ENCODE measurements at places on chromosomes 5 and 9.
A peak's percentile ranks its signal among the peaks of the same experiment; 100 is the strongest.

- no peak for DNase-seq
Observed at GRCh38 chr5:36407396-36407795, 105.7 kb upstream of the RANBP3L start.

GRCh38 chr5:89524785-89525184, 641.8 kb upstream of the MEF2C start:
- no peak for DNase-seq

- DNase-seq, result no peak
Observed at GRCh38 chr5:90112033-90112692, 297.4 kb downstream of the CETN3 start.

- DNase-seq, result no peak
Observed at GRCh38 chr5:87127426-87127825, 140.3 kb upstream of the RASA1 start.

- no peak for DNase-seq
Observed at GRCh38 chr5:74392711-74393351, 247.7 kb downstream of the ENC1 start.

DNA sequence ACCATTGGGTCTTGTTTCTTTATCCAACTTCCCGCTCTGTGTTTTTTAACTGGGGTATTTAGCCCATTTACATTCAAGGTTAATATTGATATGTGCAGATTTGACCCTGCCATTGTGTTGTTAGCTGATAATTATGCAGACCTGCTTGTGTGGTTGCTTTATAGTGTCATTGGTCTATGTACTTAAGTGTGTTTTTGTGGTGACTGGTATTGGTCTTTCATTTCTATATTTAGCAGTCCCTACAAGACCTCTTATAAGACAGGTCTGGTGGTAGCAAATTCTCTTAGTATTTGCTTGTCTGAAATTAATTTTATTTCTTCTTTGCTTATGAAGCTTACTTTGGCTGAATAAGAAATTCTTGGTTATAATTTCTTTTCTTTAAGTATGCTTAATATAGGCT, 698.1 kb downstream of the DTWD2 start:
- no peak for DNase-seq

GRCh38 chr9:98807814-98808195, 335 bp downstream of the GALNT12 start:
- no peak for DNase-seq

DNA sequence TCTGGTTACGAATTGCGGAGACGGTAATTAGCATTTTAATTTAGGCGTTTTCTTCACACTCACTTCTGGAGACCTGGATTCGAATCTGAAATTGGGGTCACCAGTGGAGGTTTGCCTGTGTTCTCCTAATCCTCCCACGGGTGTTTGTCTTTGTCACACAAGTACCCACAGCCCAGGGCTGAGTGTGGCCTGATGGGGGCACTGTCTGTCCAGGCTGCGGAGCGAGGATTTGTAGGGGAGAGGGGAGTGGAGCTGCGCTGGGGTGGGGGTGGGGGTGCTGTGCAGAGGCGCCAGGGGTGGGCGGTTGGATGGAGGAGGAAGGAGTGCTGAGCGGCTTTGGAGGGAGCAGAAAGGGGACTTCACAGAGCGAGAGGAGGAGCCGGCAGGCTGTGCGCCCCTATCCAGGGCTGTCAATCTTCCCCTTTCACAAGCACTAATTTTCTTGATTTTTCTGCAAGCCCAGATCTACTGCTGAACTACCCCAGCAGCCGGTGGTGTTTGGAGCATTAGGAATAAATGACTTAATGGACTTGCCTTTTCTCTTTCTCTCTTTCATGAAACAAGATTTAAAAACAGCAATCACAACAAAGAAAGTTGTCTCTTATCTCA, 53.1 kb downstream of the TSPAN17 start:
- no peak for DNase-seq

DNA sequence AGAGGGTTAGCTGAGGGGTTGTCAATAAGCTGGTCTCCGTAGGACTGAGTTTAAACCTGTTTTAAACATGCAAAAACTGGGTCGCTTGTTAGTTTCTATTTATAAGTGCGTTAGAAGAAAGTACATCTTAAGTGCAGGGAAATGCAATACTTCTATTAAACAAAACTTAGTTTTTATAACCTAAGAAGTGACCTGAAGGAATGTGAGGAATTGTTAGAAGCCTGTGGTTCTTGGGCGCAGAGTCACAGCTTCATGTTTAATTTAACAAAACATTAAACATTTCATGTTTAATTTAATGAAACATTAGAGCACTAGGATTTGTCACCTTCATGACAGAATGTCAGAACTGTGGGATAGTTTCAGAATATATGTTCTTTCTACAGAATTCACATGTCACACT, 469.2 kb upstream of the WWC1 start:
- DNase-seq, result no peak

- no peak for DNase-seq
Observed at GRCh38 chr5:73759771-73760170, 133.8 kb downstream of the ARHGEF28 start.

DNA sequence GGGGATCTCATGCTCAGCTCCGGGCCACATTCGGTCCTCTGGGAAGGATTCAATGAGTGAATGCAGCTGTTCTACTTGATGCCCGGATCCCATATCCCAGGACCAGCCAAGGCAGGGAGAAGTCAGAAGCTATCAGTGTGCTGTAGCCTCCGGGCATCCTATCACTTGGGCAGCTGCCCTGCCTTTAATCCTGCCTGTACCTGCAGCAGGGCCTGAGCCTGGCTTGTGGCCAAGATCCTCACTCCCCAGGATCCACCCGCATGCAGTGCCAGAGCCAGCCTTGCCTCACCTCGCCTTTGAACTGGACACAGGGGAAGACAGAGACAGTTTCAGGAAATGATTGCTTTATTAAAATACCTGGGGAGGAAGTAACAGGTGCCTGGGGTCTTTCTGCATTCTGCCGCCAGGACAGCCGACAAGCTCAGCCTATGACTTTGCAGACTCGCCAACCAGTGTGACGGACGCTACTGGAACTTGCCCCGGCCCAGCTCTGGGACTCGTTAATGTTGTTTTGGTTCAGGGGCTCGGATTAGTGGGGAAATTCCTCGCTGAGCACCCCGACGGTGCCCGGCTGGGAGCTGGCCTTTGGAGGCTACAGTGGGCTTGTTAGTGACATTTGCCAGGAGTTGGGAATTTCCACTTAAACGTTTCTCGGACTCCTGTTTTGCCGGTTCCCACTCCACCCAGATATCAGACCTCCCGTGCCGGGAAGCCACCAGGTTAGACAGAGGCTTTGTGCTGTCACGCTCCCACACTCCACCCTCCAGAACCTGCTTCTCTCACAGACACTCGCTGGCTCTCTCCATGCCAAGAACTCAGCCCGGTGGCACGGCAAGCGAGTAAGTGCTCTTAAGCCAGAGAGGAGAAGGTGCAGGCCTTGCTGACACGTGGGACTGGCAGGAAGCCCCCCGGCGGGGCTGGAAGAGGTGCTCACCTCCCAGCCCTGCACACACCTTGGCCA, 721 bp downstream of the PTGES start:
- no peak for DNase-seq

DNA sequence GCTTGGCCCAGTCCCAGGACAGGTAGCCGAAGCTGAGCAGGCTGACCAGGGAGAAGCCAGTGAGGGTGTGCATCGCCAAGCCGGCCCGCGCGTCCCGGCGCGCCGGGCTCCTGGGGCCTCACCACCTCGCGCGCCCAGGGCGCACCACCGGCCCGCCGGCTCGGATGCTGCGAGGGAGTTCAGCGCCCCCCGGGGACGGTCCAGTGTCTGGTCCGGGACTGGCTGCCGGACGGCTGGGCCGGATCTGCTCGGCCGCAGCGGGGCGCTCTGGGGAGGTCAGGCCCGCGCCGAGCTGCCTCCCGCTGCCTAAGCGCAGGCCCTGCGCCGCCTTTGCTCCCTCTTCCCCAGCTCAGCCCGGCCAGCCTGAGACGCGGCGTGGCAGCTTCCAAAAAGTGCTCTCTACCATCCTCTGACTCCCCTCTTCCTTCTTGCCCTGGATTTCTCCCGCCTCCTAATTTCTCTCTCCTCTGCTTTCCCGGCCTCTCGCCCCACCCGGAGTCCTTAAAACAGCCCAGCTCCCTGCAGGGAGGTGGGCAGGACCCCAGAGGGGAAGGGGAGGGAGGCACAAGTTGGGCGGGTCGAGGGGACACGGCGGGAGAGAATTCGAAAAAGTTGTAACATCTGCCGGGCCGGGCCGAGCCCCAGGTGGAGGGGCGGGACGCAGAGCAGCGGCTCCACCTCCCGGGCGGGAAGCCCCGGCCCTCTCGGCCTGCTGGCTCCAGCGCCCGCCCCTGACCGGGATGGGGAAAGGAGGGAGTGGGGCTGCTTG, at the start of gene ARSI:
Gene ARSI (minus strand): TSS at position 605 of the 769 bp plus-strand sequence. CDS start 532 bp downstream, at position 73.
- DNase-seq, result no peak

DNA sequence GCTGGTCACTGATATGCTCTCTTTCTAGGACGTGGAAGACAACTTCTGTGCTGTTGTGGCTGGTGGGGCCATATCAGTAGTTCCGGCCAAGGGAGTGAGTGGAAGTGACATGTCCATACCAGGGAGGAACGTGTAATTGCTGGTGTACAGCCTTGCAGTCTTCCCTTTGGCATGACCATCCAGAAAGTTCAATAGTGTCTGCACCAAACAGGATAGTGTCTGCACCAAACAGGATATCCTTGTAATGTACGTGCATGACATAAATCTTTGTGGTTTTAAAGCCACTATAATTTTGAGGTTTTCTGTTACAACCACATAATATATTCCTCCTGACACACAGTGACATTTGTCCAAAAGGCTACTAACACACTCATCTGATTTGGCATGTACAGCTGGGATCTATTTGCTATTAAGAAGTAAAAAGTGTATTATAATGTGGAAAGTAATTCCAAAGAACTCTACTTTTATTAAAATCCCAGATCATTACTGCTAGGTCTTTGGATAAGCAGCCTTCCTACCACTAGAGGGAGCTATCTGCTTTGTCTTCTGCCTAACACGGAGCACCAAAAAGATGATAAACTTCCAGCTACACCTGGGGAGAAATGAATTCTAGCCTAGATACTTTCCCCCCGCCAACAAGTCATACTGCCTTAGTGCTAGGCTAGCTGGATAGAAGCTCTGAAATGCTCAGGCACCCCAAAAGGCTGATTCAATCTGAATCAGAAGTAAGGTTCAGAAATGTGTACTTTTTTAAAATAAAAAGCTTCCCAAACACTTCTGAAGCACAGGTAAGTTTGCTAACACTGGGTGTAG, 52.7 kb downstream of the RNF145 start:
- DNase-seq, result peak; percentile 59

DNA sequence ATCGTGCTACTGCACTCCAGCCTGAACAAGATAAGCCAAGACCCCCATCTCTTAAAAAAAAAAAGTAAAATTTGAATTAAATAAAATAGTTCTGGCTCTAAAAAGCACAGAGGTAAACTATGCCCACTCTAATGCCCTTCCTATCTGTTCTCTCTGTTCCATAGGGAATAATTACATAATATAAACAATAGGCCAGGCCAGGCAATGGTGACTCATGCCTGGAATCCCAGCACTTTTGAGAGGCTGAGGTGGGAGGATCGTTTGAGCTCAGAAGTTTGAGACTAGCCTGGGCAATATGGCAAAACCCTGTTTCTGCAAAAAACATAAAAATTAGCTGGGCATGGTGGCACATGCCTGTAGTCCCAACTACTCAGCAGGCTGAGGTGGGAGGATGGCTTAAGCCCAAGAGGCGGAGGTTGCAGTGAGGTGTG, 47.4 kb downstream of the MYO10 start:
- DNase-seq, result no peak

DNA sequence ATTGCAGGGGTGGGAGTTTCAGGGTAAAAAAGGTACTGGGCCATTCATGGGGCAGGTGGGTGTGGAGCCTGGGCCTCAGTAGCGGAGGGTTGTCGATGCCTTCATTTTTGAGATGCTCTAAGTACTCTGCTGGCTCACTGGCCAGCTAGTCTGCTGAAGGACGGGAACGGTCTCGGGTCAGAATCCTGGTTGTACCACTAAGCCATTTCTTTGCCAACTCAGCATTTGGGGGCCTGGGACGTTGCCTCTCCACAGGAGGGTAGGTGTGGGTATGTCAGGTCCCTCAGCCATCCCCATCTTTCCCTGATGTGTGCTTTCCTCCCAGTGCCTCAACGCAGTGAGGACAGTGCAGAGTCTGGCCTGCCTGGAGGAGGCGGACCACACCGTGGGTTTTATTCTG, 25.1 kb downstream of the SH3GLB2 start:
- no peak for DNase-seq

- no peak for DNase-seq
Observed at GRCh38 chr5:131495536-131496399, 139.3 kb downstream of the RAPGEF6 start.

GRCh38 chr5:86645885-86646284, 28.1 kb downstream of the COX7C start:
- DNase-seq, result no peak

DNA sequence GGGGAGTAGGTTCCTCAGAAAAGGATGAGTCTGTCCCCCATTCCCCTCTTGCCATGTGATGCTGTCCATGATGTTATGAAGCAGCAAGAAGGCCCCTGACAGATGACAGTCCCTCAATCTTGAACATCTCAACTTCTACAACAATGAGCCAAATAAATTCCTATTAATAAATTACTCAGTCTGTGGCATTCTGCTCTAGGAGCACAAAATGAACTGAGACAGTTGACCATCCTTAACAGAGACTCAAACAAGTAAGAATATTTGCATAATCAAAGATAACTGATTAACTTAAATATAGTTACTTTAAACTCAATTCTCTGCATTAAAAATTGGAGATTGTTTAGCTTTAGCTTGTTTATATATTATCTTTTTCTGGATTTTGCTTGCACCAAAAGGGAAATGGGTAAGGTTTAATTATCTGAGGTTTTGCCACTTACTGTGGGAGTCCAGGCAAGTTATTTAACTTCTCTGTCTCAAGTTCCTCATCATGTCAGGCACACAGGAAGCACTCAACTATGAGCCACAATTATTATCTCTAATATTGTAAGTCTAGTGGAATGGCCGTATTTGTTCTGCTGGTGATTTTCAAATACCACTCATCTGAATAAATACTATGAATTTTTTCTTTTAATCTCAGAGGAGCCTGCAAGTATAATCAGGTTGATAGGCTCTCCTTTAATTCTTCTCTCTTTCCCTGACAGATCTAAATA, 162.9 kb downstream of the TSSK1B start:
- no peak for DNase-seq

DNA sequence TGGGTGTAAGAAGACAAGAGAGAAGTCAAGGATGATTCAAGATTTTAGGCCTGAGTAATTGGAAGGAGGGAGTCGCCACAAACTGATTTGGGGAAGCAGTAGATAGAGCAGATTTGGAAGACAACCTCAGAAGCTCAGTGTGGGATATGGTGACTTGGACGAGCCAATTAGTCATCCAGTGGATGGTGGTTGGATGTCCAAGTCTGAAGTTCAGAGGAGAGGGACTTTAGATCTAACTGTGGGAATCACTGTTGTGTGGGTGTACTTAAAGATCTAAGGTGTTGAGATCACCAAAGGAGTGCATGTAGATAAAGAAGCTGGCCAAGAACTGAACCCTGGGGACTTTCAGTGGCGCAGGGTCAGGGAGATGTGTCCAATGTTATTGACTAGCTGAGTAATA, 2.2 kb downstream of the IDNK start:
- DNase-seq, result no peak

- no peak for DNase-seq
Observed at GRCh38 chr5:179978792-179979191, 71.1 kb upstream of the TBC1D9B start.

- DNase-seq, result no peak
Observed at GRCh38 chr5:39648848-39649227, 224.1 kb upstream of the DAB2 start.

GRCh38 chr9:72292874-72293607, 72.0 kb downstream of the ZFAND5 start:
- DNase-seq, result no peak

GRCh38 chr9:125889476-125890419, 142.6 kb downstream of the PBX3 start:
- no peak for DNase-seq

All from AG09319 (cell line).